ENCODE measurements at places on chromosomes 13 and 19.

- no peak for DNase-seq
Observed at GRCh38 chr13:31424130-31424729, 224.5 kb downstream of the B3GLCT start.

DNA sequence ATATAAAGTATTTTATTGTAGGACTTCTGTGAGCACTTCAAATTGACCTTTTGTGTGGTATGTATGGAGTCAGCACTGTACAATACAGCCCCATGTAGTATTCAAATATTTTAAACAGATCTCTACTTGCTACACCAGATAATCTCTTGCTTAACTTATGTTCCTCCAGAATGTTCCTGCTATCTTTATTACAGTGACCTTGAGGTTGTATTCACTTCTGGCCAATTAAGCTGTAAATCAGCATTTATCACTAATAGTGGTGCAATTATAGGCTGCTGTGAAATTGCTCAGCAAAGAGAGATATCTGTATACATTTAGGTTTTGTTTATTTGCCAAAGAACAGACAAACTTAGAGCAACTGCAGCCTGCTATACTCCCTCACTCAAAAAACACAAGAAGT lies 1218.6 kb downstream of the PCDH17 start:
- peak; percentile 59 for DNase-seq

DNA sequence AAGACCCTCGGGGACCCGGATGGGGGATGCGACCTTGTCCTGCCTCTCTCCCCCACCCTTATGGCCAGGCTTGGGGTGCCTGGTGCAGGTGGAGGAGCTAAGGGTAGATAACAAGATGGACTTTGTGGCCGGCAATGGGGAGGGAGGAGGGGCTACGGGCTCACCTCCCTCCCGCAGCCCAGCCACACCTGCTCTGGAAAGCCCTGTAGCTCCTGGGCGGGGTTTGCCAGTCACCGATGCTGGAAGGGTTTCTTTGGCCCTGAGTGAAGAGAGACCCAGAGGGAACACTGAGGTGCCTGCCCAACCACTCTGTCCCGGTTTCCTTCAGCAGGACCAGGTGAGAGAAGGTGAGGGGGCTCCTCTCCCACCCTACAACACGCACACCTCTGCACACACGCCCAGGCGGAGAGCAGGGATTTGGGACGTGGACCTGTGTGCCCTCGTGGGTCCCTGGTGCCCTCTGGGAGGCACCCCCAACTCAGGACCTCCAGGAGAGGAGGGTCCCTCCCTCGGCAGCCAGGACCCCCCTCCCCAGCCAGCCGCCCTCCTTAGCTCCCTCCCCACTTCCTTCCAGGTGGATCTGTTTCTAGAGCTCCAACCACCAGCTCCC lies at the start of gene FUT2:
FUT2 (plus strand) TSS at position 229 of the 610 bp plus-strand sequence. CDS start 6,986 bp downstream, outside the sequence.
- no peak for DNase-seq

GRCh38 chr13:103799028-103799427 lies 732.8 kb upstream of the SLC10A2 start:
- no peak for DNase-seq

- no peak for DNase-seq
Observed at GRCh38 chr13:26459276-26460131, 98.0 kb upstream of the WASF3 start.

DNA sequence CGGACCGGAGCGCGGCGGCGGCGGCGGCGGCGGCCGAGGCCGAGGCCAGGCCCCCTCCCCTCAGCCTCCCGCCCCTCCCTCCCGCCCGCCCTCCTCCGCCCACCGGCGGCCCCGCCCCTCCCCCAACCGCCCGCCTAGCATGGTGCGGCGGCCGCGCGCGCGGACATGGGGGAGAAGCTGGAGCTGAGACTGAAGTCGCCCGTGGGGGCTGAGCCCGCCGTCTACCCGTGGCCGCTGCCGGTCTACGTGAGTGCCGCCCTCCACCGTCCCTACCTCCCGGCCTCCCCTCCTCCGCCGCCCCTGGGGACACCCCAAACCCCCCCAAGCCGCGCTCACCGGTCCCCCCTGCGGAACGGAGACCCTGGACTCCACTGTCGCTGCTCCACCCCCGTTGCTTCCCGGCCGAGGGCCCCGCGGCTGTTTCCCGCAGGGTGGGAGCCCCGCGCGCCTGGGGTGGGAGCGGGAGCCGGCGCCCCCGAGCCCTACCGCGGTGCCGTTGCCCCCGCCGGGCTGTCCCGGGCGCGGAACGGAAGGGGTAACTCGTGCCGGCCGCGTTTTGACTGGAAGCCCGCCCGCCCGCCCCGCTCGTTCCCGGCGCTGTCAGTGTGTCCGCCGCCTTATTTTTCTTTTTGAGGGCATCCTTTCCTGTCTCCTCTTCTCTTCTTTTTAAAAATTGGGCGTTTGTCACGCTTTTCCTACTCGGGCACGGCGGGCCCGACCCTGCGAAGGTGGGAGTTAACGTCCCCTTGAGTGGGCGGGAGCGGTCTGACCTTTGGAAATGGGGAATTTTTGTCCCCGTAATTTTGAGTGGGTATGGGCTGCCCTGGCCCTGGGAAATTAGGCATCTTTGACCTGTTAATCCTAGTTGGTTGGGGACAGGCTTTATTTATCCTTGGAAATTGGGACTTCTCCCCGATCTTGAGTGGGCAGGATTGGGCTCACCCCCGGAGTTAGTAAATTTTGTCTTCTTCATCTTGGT lies 576 bp downstream of the DOT1L start:
- no peak for DNase-seq

- no peak for DNase-seq
Observed at GRCh38 chr19:52115526-52116053, 20.0 kb upstream of the ZNF841 start.

DNA sequence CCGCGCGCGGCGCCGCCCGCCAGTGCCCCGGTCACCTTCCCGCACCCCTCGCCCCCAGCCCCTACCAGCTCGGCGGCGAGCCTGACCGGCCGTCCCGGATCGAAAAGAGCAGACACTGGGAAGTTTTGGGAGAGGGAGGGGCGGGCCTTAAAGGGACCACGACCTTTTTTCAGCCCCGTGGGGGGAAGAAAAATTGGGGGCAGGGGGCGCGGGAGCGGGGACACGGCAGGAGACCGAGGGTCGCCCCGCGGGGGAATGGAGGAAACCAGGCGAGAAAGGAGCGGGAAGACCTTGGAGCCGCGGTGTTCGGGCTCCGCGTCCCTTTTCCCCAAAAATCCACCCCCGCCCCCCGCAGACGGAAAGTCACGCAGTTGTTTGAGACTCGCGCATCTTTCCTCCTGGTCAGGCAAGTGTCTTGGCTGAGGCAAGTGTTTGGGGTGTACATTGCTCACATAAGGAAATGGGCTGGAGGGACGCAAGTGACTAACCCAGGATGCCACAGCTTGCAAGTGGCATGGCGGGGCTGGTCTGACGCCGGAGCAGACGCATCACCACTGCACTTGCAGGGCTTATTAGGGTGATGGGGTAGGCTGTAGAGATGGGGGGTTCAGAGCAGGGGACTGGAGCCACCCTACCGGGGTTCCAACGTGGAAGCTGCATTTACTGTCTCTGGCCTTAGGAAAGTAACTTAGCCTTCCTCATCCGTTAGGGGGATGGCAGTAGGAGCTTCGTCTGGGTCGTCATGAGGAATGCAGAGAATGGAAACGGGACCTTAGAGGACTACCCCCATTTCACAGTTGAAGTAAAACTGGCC lies 2.7 kb upstream of the HNRNPL start:
- DNase-seq, result no peak

DNA sequence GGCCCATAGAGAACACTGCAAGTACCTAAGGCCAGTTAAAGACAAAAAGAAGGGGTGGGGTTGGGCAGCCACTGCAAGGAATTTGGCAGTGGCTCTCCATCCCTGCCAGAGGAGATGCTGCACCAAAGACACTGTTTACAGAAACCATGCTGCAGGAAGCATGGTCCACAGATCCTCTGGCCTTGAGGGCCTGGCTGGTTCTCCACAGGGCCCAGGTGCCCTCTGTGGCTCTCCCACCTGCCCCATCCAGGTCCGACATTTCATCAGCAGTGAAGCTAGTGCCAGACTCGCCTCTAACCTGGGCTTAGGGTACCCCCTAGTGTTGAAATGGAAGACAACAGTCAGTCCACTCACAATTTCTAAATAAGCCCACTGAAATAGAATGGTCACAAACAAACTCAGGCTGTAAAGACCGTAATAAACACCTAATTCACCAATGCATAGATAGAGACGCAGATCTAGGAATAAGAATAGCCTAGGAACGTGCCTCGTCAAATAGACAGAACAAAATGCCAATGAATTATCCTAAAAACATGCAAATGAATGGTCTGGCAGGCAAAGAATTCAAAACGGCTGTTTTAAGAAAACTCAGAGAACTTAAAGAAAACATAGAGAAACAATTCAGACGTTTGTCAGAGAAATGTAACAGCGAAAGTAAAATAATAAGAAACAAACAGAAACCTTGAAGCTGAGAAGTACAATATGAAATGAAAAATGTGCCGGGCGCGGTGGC lies 23.3 kb downstream of the LYPD4 start:
- DNase-seq, result peak; percentile 15

DNA sequence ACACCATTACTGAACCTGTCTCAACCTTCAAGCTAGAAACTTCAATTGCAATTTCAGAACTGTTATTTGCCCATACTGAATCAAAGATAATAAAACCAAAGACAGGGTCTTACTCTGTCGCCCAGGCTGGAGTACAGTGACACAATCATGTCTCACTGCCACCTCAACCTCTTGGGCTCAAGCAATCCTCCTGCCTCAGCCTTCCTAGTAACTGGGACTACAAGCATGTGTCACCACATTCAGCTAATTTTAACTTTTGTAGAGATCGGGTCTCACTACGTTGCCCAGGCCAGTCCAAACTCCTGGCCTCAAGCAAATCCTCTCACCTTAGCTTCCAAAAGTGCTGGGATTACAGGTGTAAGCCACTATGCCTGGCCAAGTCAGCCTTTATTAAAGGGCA lies 143.4 kb downstream of the DIAPH3 start:
- no peak for DNase-seq

GRCh38 chr19:18551631-18552030 lies 6.0 kb upstream of the KXD1 start:
- DNase-seq, result no peak

DNA sequence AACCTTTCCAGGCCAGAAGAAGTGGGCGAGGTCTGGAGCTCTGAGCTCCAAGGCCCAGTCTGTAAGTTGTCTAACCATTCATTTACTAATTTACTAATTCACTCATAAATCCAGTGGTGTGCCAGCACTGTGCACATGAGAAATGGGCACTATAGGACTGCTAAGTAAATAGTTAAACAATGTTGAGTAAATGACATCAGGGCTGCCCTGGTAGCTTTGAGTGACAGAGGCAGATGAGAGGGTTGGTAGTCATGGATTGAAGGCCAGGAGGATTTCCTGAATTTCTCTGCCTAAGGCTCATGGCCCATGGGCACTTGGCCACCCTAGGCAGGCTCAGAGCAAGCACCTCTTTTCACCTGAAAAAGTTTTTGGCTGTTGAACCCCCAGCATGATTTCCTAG lies 216.9 kb upstream of the RXFP2 start:
- no peak for DNase-seq

GRCh38 chr19:50654882-50655281 lies 5.6 kb downstream of the C19orf81 start:
- no peak for DNase-seq

DNA sequence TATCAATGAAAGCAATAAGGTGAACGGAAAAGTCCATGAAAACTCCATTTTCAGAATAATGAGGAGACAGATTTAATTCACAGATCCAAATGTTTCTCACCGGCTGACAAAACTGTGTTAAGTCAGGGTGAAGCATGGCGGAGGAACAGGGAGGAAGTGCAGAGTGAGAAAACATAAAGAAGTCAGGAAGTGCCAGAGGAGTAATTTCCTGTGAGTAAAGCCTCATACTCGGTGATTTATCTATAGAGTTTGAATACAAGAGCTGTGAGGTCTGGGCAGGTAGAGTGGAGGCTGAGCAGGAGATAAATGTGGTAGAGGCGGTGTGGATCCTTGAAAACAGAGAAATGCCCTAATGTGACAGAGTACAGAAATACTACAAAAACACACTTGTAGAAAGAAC lies 11.4 kb downstream of the CARD8 start:
- DNase-seq, result no peak

DNA sequence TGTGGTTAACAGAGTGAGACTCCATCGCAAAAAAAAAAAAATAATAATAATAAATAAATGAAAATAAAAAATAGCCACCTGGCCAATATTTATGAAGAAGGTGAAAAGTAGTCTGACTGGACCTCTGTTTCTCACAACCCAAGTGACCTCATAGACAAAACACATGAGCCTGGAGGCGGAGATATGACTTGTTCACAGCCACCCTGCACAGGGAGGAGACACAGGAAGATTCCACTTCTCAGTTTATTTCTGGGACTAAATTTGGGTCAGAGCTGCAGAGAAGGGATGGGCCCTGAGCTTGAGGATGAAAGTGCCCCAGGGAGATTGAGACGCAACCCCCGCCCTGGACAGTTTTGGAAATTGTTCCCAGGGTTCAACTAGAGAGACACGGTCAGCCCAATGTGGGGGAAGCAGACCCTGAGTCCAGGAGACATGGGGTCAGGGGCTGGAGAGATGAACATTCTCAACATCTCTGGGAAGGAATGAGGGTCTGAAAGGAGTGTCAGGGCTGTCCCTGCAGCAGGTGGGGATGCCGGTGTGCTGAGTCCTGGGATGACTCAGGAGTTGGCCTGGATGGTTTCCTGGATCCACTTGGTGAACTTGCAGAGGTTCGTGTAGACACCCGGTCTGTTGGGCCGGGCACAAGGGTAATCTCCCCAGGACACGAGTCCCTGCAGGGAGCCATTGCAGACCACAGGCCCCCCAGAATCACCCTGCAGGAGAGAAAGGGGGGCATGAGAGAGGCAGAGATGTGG lies 9.6 kb downstream of the KLK5 start:
- DNase-seq, result no peak

GRCh38 chr13:108342369-108343289 lies 73.1 kb downstream of the TNFSF13B start:
- peak; percentile 3 for DNase-seq

DNA sequence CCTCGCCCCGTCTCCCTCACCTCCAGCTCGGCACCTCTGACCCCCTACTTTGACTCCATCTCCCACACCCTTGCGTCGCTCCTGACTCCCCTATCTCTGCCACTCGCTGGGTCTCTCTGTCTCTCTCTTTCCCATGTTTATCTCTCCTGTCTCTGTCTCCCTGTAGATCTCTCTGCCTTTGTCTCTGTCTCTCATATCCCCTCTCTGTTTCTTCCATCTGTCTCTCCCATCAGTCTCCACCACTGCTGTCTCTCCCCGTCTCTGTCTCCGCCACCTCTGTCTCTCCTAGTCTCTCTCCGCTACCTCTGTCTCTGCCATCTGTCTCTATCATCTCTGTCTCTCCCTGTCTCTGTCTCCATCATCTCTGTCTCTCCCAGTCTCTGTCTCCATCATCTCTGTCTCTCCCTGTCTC lies 12.4 kb upstream of the BBC3 start:
- no peak for DNase-seq

GRCh38 chr13:51035978-51036377 lies 75.1 kb downstream of the C13orf42 start:
- peak; percentile 21 for DNase-seq

DNA sequence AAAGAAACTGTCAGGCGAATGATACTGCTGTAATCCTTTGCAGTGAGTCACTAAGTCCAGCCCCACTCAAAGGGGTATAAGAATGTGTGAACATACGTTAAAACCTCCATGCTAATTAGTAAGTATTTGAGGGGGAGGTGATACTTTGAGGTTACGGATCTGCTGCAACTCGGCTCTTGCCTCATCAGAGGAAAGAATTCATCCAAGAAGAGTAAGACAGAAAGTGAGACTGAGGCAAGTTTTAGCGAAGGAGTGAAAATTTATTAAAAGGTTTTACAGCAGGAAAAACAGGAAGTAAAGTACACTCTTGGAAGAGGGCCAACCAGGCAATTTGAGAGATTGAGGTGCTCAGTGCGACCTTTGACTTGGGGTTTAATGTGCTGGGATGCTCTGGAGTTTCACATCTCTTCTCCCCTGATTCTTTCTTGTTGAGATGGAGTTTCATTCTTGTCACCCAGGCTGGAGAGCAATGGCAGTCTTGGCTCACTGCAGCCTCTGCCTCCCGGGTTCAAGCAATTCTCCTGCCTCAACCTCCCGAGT lies 9.8 kb downstream of the CLEC4M start:
- no peak for DNase-seq
